ENCODE measurements at places on chromosomes 2 and 18. TPM values are rescaled to one million over a fixed set of nuclear protein-coding genes. Genes with fewer than 3 reads are reported as not detected.

GRCh38 chr2:23677836-23678235 lies 249.1 kb downstream of the ATAD2B start:
- no peak for DNase-seq

The SERPINB8 gene
- total RNA-seq: 28.4 TPM

The PLB1 gene
- 19.2 TPM for total RNA-seq

DNA sequence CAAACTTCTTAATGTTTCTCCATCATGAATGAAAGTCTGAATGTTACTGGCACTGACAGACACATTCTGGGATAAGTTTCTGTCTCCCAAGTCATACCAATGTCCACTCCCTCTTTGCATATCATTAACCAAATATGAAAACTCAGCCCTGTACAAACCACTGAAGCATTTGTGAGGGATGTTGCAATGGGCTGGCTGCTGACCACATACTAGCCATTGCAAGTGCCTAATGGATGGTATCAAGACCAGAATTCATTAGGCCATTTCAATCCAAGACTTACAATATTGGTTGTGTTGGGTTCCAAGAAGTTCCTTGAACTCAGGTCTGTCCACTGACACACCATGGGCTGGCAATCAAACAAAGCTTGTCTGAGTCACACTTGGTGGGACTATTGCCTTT lies 73.8 kb downstream of the CBLN2 start:
- DNase-seq: no peak

GRCh38 chr2:133568172-133568571 lies at the start of gene NCKAP5:
NCKAP5 (minus strand) TSS chr2:133568463; CDS start chr2:133517526, 50,937 bp downstream.
- DNase-seq: no peak

The OTOF gene
- total RNA-seq: not detected

The CD8B2 gene
- total RNA-seq: not detected

GRCh38 chr2:216601632-216602409 lies 31.4 kb upstream of the IGFBP2 start:
- DNase-seq: no peak

GRCh38 chr18:77422974-77423867 lies 173.6 kb downstream of the GALR1 start:
- no peak for DNase-seq

DNA sequence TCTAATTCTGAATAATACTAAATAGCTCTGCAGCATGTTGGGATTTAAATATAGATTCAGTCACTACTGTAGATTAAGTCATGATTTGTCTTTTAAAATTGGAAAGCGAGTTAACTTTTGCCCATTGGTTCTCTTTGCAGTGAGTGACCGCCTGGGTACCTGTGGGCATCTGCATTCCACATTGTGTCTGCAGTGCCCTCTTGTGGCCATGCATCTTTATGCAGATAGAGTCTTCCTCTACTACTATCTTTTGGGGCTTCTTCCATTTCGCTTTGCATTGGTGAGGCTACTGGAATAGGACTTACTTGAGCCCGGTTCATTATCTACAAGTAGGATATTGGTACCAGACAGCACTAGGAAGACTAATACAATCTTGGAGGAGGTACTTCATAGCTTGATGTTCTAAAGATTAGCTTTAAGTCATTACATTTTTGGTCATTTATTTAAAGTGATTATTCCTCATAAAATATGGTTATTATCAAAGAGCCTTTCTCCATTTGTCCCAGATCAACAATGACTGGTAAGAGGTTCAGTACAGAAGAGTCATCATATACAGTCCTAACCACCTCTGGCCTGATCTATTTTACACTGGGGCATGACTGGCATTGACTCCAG lies 203.0 kb downstream of the SOCS6 start:
- peak; percentile 4 for DNase-seq

GRCh38 chr2:141498561-141498960 lies 632.3 kb downstream of the LRP1B start:
- DNase-seq: no peak

The LOXHD1 gene
- total RNA-seq: 0.27 TPM

The FBXO48 gene
- total RNA-seq: 0.41 TPM

DNA sequence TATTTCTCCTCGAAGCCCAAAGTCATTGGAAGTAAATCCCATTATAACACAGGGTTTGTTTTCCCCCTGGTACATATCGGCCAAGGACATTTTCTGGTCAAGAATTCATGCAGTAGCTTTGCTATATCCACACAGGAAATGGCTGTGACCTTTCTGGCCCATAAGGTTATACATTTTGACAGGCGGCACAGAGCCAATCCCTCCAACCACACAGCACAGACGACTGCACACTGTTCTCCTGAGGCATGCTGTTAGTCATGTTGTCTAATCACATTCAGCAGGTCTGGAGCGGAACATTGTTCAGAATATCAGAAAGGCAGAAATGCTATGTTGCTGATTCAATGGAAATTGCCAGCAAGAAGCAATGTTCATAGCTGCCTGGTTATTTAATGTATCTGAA lies 742.3 kb upstream of the SLC8A1 start:
- DNase-seq: no peak

Measured in thoracic aorta (tissue), 2 donors.